ENCODE measurements at places on chromosomes 3 and 15. TPM values are rescaled to one million over a fixed set of nuclear protein-coding genes. Genes with fewer than 3 reads are reported as not detected.

SUCNR1 gene
- total RNA-seq = 3.1 TPM

DNA sequence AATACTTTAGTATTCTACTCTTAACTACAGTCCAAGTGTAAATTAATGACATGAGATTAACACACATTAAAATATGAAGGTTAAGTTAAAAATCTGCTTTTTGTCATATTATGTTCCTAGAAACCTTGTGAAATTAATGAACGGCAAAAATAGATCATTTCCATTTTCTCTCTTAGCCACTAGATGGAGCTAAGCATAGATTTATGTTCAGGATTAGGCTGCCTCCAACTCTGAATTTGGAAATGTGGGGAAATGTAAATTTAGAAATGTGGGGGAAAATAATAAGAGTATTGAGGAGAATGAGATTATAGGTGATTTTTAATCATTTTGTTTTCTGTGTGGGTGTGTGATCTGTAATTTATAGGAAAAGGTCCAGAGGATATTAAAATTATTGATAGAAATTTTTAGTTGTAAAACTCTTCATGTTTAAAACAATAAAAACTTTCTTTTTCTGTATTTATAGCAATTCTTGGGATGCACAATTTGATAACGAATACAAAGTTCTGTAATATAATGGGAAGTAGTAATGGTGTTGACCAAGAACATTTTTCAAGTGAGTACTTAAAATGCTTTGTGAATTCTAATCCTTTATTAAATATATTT, 59.2 kb downstream of the TMOD3 start:
- DNase-seq = no peak

DNA sequence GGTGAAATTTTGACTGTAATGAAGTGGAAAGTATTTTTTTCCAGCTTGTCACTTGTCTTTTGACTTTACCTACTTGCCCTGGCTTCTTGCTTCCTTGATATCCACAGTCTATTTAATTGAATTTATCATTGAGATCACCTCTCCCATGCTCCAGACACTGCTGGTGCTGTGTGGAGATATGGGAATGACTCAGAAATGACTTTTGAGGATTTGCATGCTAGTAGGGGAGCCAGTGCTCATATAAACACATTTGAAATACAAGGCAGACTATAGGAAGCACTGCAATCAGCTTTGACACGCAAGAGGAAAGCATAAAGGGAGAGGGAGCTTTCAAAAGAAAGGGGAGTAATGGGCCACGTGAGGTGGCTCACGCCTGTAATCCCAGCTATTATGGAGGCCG, 7.3 kb upstream of the TRPM1 start:
- no peak for DNase-seq

GRCh38 chr15:80199366-80199765, 46.6 kb downstream of the FAH start:
- no peak for DNase-seq

ZNF385D gene
- 32.0 TPM for total RNA-seq

GRCh38 chr3:170062068-170062467, 24.3 kb downstream of the GPR160 start:
- DNase-seq = no peak

IL17RB gene
- not detected for total RNA-seq

- DNase-seq = no peak
These were observed 70.5 kb upstream of the FOXB1 start for GRCh38 chr15:59933607-59934006.

GRCh38 chr15:84833447-84834228, 16.5 kb downstream of the ALPK3 start:
- DNase-seq = peak; percentile 63

GRCh38 chr15:35724626-35725025, 178.7 kb upstream of the DPH6 start:
- DNase-seq = no peak

ARHGAP11A gene
- total RNA-seq = not detected

CAND2 gene
- 14.4 TPM for total RNA-seq

DNA sequence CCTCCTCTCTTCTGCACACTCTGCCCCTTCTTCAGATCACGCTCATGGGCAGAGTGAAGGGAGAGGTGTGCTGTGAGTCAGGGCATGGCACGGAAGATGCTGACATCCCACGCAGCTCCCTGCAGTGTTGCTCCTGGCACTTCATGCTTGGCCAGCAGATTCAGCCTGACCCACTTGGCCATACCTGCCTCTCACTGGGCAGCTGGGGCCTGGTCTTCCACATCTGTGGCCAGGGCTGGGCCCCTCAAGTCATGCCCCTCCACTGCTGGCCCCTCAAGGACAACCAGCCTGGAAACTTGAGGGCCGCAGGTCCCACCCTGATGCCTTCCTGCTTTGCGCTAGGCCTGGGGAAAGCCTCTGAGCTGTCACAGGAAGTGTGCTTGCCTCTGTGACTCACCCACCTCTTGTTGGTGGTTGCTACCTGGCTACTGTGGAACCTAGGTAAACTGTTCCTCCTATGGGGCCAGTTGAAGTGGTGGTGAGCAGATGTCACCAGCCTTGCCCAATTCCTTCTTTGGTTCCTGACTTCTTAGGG, 48.7 kb downstream of the BSN start:
- no peak for DNase-seq

DNA sequence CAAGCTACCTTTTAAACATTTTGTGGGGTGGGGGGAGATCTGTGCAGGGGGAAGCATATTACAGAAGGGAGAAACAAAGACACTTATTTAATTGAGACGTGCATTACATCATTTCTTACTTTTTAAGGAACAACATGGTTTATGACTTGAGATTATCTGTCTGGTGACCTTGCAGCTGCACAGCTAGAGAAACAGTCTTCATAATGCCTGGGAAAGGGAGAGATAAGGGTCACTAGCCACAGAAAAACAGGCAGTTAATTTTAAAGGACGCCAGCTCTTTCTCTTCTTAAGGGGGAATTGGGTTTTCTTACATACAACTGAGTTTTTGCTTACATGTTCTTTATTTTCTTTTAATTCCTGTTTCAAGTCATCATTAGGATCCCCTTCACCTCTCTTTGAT, 147.9 kb downstream of the SST start:
- DNase-seq = no peak

GRCh38 chr15:68195336-68196112, 9.6 kb downstream of the CALML4 start:
- no peak for DNase-seq

GRCh38 chr3:180804916-180805315, 107.6 kb upstream of the FXR1 start:
- peak; percentile 65 for DNase-seq

GRCh38 chr3:12436514-12437220, 47.6 kb upstream of the TSEN2 start:
- DNase-seq = no peak

- no peak for DNase-seq
These were observed 105.9 kb upstream of the NEDD4 start for GRCh38 chr15:56099311-56099710.

DNA sequence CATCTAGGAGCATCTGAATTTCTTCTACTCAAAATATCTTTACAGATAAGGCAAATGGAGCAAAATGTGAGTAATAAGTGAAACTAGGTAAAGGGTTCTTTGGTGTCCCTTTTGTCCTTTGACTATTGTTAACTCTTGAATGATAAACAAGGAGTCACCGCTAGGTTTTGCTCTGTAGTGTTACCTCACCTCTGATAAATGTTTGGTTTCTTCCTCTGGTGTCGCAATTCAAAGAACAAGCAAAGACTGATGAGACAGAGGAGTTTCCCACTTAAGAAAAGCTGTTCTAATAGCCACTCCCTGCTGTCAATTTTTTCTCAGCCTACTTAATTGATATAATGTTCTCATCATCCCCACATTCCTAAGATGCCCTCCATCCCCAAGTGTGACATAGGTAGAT, 925.9 kb downstream of the IGSF11 start:
- DNase-seq = no peak

SH2D7 gene
- not detected for total RNA-seq

- no peak for DNase-seq
These were observed 95.8 kb downstream of the P3H2 start for GRCh38 chr3:190024912-190025311.

TAGLN3 gene
- total RNA-seq = not detected

SSR3 gene
- 155 TPM for total RNA-seq

DNA sequence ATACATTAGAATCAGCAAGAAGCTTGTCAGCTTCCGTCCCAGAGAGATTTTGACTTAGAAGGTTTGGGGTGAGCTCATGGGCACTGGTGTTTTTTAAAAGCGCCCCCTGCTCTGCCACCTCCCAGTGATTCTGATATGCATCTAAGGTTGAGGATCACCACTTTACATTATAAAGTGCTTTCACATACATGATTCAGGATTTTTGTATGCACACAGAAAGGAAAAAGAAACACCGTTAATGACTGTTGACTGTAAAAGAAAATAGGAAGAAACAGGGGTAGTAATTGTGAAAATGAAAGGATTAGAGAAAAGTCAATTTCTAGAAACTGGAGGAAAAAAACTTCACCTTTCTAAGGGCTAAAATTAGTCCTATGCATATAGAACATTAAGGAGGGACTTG, 104.9 kb upstream of the ZBED2 start:
- DNase-seq = no peak

DNA sequence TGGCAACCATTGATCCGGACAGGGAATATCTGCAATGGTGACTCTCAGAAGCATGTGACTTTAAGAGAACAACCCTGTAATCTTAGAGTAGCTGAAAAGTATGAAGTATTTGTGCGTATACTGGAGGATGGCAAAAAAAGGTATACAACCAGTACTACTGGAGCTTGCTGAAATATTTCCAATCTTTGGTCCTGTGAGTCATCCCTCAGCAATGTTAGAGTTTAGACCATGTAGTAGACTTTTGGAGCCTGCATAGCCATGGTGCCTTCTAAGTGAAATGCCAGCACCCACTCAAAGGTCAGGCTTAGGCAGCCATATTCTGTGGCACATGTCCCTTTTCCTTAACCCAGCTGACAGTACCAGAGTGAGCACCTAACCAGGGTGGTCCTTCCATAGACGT, 429.4 kb downstream of the NTRK3 start:
- DNase-seq = no peak

DNA sequence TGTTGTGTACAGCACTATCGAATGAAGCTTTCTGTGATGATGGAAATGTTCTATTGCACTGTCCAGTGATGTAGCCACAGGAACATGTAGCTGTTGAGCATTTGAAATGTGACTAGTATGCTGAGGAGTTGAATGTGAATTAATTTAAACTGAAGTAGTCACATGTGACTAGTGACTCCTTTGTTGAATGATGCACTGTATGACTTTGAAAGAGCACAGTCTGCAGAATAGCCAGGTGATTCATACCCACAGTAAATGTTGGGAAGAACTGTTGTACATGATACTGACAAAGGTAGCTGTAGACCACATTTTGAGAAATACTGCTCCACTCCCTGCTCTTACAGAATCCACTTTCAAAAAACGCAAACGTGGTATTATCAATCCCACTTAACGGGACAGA, 34.0 kb upstream of the ACTL6A start:
- no peak for DNase-seq

GRCh38 chr3:54818486-54818885, 109.4 kb downstream of the LRTM1 start:
- no peak for DNase-seq

CFAP100 gene
- not detected for total RNA-seq

DNA sequence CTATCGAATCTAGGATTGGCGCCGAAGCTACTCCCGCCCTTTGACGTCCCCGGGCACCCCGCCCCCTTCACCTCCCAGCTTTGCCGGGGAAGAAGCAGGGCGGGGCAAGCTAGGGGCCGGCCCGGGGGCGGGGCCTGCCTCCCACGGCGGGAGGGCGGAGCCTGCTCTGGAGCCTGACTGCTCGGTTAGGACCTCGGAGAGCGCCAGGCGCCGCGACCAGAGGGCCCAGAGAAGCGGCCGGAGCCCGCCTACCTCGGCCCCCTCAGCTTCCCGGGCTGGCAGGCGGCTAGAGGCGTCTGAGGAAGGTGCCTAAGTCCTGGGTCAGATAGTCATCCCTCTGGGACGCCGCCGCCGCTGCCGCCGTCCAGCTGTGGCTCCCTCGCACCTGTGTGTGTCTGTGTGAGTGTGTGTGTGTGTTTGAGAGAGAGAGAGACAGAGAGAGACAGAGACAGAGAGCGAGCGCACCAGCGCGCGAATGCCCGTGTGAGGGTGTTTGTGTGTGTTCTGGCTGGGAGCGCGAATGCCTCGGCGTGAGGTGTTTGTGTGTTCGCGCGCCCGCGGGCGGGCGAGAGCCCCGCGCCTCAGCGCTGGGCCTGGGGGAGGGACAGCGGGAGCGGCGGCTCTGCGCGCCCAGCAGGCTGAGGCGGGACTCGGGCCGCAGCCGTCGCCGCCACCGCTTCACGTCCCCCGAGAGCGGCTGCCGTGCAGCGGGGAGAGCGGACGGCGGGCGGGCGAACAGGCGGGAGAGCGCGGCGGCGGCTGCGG, at the start of gene STXBP5L:
Gene STXBP5L, plus strand, starts transcription at position 176 of the 765 bp plus-strand sequence. CDS start 1,374 bp downstream, outside the sequence.
- no peak for DNase-seq

DNA sequence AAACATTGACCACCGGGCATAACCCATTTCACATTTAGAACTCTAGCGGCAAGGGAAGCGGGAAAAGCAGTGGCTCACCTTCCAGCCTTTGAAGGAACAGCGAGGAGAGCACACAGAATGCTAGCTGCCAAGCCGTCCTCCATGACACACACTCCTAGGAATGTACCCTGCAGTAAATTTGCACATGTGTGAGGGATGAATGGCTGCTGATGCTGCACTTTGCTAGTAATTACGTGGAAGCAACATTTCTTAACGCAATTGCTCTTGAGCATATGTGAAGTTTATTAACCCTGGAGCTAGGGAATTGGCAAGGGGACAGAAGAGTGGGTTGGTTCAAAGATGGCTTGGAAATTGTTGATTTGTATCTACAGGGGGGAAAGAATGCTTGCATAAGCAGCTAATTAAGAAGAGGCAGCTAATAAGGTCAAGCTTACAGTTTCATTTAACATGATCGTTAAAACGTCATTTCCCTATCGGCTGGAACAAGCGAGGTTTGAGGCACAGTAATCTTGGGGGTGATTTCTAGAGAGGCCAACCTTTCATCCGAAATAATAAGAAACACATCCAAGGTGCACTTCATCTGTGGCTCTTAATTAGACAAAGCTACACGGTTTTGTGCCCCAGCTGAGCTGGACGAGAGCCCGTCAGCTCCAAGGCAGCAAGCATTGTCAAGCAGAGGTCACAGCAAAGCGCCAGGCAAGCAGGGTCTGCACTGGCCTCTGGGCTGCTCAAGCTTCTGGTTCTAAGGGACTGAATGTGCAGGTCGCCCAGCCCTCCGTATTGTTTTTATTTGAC, 123.4 kb downstream of the CHSY1 start:
- DNase-seq = no peak

ABTB1 gene
- 61.7 TPM for total RNA-seq

IGF2BP2 gene
- total RNA-seq = 2.9 TPM

GRCh38 chr3:105402287-105402801, 35.6 kb downstream of the ALCAM start:
- DNase-seq = no peak

- DNase-seq = no peak
These were observed 37.1 kb downstream of the SLCO3A1 start for GRCh38 chr15:91890614-91891013.

AHSG gene
- total RNA-seq = 0.53 TPM

- no peak for DNase-seq
These were observed 111.7 kb upstream of the NR2F2 start for GRCh38 chr15:96218623-96219455.

GRCh38 chr15:95922431-95922830, 408.1 kb upstream of the NR2F2 start:
- no peak for DNase-seq

GRCh38 chr3:191695131-191695814, 234.3 kb downstream of the PYDC2 start:
- no peak for DNase-seq

- no peak for DNase-seq
These were observed 284 bp upstream of the TSC22D2 start for GRCh38 chr3:150407808-150408220.
